Mesenchymal stem cell (in vitro differentiated cells and primary cell): ENCODE measurements at places on chromosomes 1 and 21.

DNA sequence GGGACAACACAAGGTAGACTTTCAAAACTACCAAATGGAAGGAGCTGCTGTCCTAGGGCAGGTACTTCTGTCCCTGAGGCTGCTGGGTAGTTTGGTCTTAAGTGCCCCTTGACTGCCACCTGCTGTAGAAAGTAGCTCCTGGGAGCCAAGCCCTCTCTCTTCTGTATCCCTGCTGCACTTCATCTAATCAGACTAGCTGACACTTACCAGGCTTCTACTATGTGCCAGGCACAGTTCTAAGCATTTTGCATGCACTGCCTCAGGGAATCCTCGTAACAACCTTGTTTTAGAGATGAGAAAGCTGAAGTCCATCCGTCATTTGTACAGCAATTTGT lies 15.9 kb upstream of the SRSF4 start:
- no peak overlapping the region for H3K4me3 ChIP-seq
- peaks cover 9% of the 10 kb centered on the region for H3K4me1 ChIP-seq
- peak; percentile 61 for DNase-seq
- no peak overlapping the region for H3K27ac ChIP-seq

GRCh38 chr1:154524881-154525280 lies 22.7 kb upstream of the SHE start:
- no peak for DNase-seq
- H3K36me3 ChIP-seq = no peaks in the 10 kb centered on the region
- H3K27ac ChIP-seq = no peak overlapping the region
- H3K27me3 ChIP-seq = peaks cover 36% of the 10 kb centered on the region

- no peak overlapping the region for H3K4me3 ChIP-seq
- no peaks in the 10 kb centered on the region for H3K27me3 ChIP-seq
- DNase-seq = peak; percentile 15
- no peaks in the 10 kb centered on the region for H3K36me3 ChIP-seq
- H3K4me1 ChIP-seq = peaks cover 2% of the 10 kb centered on the region
- peak overlapping the region; percentile 75 for H3K27ac ChIP-seq
Observed at GRCh38 chr1:172003766-172004530, 162.7 kb downstream of the DNM3 start.

- peak; percentile 1 for DNase-seq
- H3K27me3 ChIP-seq = no peaks in the 10 kb centered on the region
- H3K27ac ChIP-seq = no peak overlapping the region
- H3K4me1 ChIP-seq = peaks cover 2% of the 10 kb centered on the region
- no peaks in the 10 kb centered on the region for H3K36me3 ChIP-seq
Observed at GRCh38 chr1:190320952-190321351, 156.7 kb downstream of the BRINP3 start.

DNA sequence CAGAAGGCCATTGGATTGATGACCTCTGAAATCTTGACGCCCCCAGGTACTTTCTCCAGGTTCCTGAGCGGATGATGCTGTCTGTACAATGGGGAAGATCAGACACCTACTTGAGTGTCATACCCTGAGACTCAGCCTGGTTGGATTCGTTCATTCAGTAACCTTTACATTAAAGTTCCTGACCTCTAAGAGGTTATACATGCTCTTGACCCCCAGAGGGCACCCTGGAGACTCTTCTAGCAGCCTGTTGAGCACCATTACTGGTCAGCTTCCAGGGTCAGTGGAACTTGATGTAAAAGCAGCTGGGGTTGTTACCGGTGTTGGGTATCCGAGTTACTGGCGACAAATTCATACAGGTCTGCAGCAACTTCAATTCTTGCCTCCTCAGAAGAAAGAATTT lies 114.3 kb upstream of the ZNF678 start:
- no peak overlapping the region for H3K4me3 ChIP-seq
- peaks cover 36% of the 10 kb centered on the region for H3K27me3 ChIP-seq
- H3K36me3 ChIP-seq = no peaks in the 10 kb centered on the region
- no peak overlapping the region for H3K27ac ChIP-seq

DNA sequence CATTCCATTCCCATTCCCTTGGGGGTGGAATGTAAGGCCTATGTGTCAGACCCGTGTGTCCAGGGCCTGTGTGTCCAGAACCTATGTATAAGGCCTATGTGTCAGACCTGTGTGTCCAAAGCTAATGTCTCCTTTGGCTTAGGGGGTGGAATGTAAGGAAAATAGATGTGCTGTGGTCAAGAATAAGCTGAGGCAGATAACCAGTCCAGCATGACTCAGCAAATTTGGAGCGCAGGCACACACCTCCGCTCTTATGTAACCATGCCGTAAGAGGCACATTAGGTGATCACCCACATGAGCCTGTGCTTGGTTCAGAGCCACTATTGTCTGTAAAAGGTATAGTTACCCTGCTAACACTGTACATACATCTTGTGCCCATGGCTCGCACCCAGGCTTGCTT lies 150.8 kb upstream of the SGIP1 start:
- H3K36me3 ChIP-seq = no peaks in the 10 kb centered on the region
- no peak overlapping the region for H3K4me3 ChIP-seq
- DNase-seq = no peak
- H3K4me1 ChIP-seq = no peaks in the 10 kb centered on the region
- no peak overlapping the region for H3K27ac ChIP-seq
- H3K27me3 ChIP-seq = no peaks in the 10 kb centered on the region

- no peak overlapping the region for H3K4me3 ChIP-seq
- H3K4me1 ChIP-seq = no peaks in the 10 kb centered on the region
- DNase-seq = no peak
- H3K27ac ChIP-seq = no peak overlapping the region
Observed at GRCh38 chr1:107434361-107434693, 293.5 kb downstream of the NTNG1 start.

DNA sequence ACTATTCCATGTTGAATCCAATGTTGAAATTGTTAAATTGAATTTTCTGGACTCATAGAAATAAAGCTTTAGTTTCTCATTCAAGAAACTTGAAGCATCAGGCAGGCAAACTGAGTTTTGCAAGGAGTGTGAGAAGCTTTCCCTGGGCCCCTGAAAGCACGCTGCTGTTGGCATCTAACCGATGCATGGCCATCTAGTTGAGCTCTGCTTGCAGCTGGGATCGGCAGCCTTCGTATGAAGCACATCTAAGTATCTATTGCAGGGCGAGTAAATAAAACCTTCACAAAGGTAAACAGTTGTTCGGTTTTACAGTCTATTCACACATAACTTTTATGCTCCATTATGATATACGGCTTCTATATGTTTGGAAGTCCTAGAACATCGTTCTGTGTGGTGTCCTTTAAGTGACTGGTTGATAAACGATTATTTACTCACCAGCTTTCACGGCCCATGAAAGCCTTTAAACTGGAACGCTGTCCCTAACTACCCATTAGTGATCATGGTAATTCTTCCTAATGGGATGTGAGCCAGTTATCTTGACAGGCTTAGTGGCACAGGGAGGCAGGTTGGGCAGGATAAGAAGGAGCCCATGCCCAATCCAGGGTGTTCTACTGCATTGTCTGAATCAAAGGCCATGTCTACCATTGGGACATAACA lies 71.7 kb downstream of the SEC16B start:
- H3K36me3 ChIP-seq = no peaks in the 10 kb centered on the region
- no peak overlapping the region for H3K27ac ChIP-seq
- no peak for DNase-seq

- H3K27me3 ChIP-seq = no peaks in the 10 kb centered on the region
- DNase-seq = no peak
- no peaks in the 10 kb centered on the region for H3K4me1 ChIP-seq
- no peak overlapping the region for H3K27ac ChIP-seq
Observed at GRCh38 chr1:79469139-79469538, 462.6 kb upstream of the ADGRL4 start.

DNA sequence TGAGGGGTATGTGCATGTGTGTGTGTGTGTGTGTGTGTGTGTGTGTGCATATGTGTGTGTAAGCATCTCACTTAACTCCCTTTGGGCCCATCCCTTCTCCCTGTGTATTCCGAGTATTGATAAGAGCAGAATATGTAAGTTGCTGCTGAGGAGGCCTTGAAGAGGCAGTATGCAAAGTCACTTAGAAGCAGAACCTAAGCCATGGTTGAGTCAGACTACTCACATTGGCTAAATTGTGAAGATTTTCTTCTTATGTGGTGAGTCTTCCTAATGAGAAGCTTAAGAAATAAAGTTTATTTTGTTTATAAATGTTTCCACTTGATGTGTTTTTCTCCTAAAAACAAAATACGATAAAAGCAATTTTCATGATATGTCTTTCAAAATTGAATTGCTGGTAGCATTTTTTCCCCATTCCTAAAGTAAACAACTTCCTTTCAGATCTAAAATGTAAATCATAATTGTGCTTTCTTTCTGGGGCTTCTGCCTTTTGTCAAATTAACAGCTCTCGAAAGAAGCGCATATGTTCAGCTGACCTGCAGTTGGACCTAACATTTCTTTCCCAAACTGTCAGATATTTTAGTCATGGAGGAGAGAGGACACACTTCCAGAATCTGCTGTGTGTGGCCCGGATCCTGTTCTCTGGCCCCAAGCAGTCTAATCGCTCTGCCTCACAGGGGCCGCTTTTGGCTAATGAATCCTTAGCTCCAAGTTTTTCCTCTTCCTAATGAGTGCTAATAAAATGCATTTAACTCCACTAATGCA lies 284.0 kb downstream of the DUSP10 start:
- peak overlapping the region; percentile 14 for H3K4me3 ChIP-seq
- H3K27ac ChIP-seq = no peak overlapping the region
- no peaks in the 10 kb centered on the region for H3K4me1 ChIP-seq
- DNase-seq = peak; percentile 77

GRCh38 chr21:45132841-45133573 lies 58.6 kb downstream of the ADARB1 start:
- H3K4me1 ChIP-seq = peaks cover 36% of the 10 kb centered on the region
- no peak overlapping the region for H3K27ac ChIP-seq
- DNase-seq = no peak
- H3K36me3 ChIP-seq = no peaks in the 10 kb centered on the region
- H3K27me3 ChIP-seq = no peaks in the 10 kb centered on the region

DNA sequence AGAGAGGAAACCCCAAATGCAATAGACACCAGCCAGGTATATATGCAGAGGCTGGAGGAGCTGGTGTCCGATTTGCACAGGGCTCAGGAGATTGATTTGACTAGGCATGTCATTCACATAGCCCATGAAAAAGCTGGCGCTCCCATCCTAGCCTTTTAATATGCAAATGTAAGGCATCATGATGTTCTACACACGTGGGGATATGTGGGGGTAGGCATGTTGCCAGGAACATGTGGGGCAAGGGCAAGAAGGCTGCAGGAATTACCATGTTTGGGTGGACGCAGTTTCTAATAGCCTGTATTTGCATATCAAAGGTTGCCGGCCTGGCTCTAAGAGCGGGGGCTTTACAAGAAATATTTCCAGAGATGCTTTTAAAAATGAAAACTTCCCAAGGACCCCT lies 11.7 kb upstream of the SH3GLB1 start:
- no peak for DNase-seq
- no peaks in the 10 kb centered on the region for H3K36me3 ChIP-seq
- no peaks in the 10 kb centered on the region for H3K4me1 ChIP-seq
- no peak overlapping the region for H3K27ac ChIP-seq
- H3K4me3 ChIP-seq = no peak overlapping the region
